Activated T-helper 2 cell treated with anti-CD3 and anti-CD28 coated beads, Interferon-gamma antibody, Interleukin-2, Interleukin-4, amounts not matched to agents 10 μg/mL and 5 μg/mL and 100 μg/mL, durations not matched to agents 14 hours and 24 hours and 36 hours (primary cell): ENCODE measurements at places on chromosomes 11 and 22. TPM values are rescaled to one million over a fixed set of nuclear protein-coding genes. Genes with fewer than 3 reads are reported as not detected.

DNA sequence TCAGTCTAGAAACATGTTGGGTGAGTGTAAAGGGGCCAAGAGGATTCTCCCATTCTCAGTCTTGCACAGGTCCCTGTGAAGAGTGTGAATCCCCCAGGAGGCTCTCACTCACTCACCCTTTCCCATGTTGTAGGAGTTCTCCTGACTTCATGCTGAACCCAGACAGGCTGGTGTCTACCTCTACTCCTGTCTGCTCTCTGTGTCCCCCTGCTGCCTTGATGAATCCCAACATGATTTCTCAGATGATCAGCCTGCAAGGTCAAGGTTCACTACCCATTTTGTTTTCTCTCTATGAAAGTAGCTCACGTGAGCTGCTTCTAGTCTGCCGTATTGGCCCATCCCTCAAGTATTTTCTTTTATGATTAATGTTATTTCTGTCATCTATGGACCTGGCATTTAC, 500.6 kb downstream of the ETS1 start:
- H3K27me3 ChIP-seq: peaks cover 2% of the 10 kb centered on the region
- H3K4me3 ChIP-seq: no peak overlapping the region
- no peak for DNase-seq
- H3K36me3 ChIP-seq: peaks cover 7% of the 10 kb centered on the region
- H3K4me1 ChIP-seq: peaks cover 7% of the 10 kb centered on the region
- no peak overlapping the region for H3K27ac ChIP-seq

DNA sequence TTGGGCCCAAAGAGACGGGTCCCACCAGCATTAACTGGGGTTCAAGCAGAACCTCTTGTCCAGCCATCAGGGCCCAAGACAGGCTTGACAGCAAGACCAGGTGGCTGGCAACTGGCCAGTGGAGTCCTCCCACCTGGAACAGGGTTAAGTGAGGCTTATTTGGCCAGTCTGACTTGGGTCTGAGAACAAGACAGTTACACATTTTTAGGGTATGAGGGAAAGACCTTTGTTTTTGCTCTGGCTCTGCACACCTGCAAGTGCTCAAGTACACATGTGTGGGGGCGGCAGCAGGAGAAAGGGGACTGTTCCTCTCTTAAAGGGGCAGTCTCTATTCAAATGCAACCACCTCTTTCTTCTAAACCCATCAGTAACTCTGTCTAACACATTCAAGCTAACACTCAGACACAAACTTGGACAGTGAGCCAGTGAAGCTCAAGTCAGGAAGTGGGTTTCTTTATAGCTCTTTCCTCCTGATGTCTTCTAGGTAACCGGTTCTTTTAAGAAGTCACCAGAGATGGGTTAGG, 116.2 kb downstream of the ETS1 start:
- no peaks in the 10 kb centered on the region for H3K27me3 ChIP-seq
- peak overlapping the region; percentile 95 for H3K27ac ChIP-seq
- DNase-seq: no peak
- H3K4me3 ChIP-seq: peak overlapping the region; percentile 75
- peaks cover 99% of the 10 kb centered on the region for H3K36me3 ChIP-seq

GRCh38 chr22:31627223-31627731, 34.7 kb downstream of the PISD start:
- H3K36me3 ChIP-seq: peaks cover 25% of the 10 kb centered on the region
- peak overlapping the region; percentile 76 for H3K27ac ChIP-seq
- no peaks in the 10 kb centered on the region for H3K27me3 ChIP-seq

TRIM48 gene
- not detected in 2 replicates for total RNA-seq

CDC42EP1 gene
- total RNA-seq: 0.74 and 1.1 TPM in 2 replicates

KRTAP5-1 gene
- not detected in 2 replicates for total RNA-seq

MRGPRX4 gene
- not detected in 2 replicates for total RNA-seq

DNA sequence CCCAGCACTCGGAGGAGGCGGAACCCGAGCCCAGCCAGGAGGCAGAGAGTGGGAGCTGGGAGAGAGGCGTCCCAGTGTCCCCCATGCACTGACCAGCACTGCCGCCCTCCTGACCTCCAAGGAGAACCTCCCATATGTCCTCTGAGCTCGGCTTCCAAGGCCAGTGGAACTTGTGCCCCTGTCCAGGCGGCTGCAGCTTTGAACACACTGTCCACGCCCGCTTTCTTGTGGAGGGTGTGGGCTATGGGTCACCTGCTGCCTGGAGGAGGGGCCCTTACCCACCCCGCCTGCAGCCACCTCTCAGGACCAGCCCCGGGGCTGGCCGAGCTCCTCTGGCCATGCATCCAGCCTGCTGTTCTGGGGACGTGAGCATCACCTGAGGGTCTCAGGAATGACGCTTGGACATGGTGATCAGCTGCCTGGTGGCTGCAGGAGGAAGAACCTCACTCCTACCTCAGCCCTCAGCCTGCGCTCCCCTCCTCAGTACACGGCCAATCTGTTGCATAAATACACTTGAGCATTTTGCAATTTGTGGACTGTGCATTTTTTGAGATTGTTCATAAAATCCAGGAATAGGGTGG, 22.2 kb upstream of the MUC5B start:
- no peaks in the 10 kb centered on the region for H3K36me3 ChIP-seq
- no peaks in the 10 kb centered on the region for H3K4me1 ChIP-seq
- H3K4me3 ChIP-seq: no peak overlapping the region
- H3K27me3 ChIP-seq: no peaks in the 10 kb centered on the region

PANX2 gene
- 2.4 and 2.8 TPM in 2 replicates for total RNA-seq

CNIH2 gene
- 0.91 and 1.5 TPM in 2 replicates for total RNA-seq

GRCh38 chr11:44071157-44071556, 5.1 kb downstream of the ACCS start:
- no peaks in the 10 kb centered on the region for H3K27me3 ChIP-seq
- no peak overlapping the region for H3K27ac ChIP-seq
- DNase-seq: no peak
- peaks cover 37% of the 10 kb centered on the region for H3K36me3 ChIP-seq
